NCI-H748 treated with DMSO at 0.1 percent for 48 hours (cell line): ENCODE measurements at places on chromosomes 11 and 22.

DNA sequence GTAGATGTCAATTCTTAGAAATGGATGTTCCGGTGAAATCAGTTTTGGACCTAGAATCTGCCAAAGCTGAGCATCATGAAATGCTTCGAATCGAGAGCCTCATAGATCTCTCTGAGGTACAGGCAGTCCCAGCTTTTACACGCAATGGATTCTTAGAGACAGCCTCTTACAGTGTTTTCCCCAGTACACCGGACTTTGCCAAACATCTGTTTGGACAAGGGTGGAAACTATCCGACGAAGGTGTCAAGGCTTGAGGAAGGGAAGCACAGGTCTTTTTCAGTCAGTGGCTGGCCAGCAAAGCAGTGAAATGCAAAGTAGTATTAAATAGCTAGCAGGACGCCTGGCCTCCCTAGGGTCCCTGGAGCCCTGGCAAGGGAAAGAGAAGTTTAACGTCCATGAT lies 4.9 kb downstream of the GRK3 start:
- no peak for DNase-seq

DNA sequence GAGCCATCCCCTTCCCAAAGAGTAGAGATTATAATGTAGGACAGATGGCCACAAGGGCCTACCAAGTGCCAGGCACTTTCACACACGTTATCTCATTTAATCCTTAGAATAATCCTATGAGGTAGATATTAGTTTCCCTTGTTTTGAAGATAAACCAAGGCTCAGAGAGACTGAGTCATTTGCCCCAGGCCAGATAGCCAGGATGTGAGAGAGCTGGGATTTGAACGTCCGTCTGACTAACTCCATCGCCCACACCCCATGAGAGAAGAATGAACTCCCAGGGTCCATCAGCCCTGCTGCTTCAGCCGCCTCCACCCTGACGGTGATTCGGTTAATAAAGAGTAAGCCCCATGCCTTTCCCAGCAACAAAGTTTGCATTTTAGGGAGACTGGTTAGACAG lies 10.7 kb downstream of the PRG3 start:
- DNase-seq, result no peak

DNA sequence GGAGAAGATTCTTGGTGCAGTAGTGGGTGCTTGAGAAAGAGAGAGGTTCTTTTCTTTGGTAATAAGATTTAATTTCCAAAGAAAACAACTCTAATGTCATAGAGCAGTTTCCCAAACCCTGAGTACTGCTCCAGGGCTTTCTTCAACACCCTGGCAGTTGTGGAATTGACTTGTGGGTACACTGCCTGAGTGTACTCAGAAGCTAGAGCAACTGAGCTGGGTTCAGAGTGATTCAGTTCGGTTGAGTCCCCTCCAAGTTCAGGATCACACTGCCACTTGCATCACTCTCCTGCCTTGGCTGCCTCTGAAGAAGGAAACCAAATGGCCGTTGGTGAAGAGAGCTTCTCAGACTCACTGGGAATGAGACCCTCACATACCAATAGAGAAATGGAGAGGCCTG lies 5.3 kb downstream of the DMC1 start:
- DNase-seq, result no peak

DNA sequence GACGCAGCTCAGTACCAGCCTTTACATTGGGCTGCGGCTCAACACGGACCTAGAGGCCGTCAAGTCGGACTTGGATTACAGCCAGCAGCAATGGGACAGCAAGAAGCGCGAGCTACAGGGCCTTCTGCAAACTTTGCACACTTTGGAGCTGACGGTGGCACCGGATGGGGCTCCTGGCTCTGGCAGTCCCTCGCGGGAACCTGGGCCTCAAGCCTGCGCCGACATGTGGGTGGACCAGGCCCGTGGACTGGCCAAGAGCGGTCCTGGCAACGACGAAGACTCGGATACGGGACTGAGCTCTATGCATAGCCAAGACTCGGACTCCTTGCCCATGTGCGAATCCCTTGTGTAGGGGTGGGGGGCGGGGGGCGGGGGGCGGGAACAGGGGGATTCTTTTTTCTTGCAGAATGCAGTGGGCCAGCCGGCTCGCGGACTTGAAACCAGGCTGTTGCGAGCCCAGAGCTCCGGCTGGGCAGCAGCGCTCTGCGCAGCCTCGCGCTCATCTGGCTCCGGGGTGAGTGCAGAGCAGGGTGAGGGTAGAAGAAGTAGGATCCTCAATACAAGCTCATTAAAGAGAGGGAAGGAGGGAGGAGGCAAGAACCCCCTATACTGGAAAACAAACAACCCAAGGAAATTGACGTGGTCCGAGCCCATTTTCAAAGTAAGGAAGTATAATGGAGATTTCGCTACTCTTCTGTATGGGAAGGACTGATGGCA lies 1.8 kb downstream of the RASSF10 start:
- peak; percentile 42 for DNase-seq

DNA sequence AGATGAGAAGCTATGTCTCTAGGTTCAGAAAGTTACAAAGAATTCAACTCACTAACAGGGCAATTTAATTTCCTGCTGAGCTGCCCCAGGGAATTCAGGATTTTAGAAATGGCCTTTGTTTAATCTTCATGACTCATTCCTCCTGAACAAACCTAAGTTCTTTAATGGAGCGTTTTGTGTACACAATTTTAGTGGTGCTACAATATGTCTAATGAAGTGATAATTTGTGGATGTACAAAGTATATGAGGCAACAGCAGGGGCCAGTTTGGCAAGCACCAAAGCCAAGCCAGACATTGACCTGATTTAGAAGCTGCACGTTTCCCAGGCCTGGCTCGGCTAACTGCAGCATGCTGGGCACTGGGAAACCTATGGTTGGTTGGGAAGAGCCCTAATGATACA lies 34.4 kb upstream of the HEPHL1 start:
- peak; percentile 68 for DNase-seq

- no peak for DNase-seq
Measured at GRCh38 chr22:35156945-35157344, 91.0 kb downstream of the ISX start.

DNA sequence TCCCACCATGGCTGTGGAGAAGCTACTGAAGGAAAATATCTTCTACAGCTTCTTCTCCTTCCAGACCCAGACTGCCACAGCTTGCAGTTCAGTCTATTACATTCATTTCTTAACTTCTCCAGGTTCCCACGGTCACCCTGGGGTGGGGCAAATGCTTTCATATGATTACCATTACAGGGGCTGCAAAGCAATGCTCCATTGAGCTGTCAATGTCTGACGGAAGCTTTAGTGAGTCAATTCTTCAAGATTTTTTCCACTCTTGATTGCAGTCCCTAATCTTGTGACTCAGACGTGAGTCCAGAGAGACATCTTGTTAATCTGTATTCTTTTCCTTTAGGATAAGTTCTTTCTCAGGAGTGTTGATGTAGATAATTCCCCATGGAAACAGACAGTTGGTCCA lies 233.4 kb upstream of the DDI1 start:
- no peak for DNase-seq

- DNase-seq, result no peak
Measured at GRCh38 chr22:26629988-26630761, 8.4 kb downstream of the CRYBA4 start.

GRCh38 chr11:75479597-75480145 lies 46.1 kb downstream of the GDPD5 start:
- no peak for DNase-seq

- DNase-seq, result no peak
Measured at GRCh38 chr11:23283666-23284065, 423.4 kb upstream of the CCDC179 start.

- DNase-seq, result no peak
Measured at GRCh38 chr11:79352349-79352703, 88.5 kb downstream of the TENM4 start.

GRCh38 chr11:44943118-44943517 lies 7.6 kb downstream of the TP53I11 start:
- no peak for DNase-seq

GRCh38 chr11:72308226-72309073 lies 64.5 kb upstream of the PHOX2A start:
- peak; percentile 98 for DNase-seq

GRCh38 chr11:131671734-131672133 lies 301.3 kb downstream of the NTM start:
- no peak for DNase-seq

DNA sequence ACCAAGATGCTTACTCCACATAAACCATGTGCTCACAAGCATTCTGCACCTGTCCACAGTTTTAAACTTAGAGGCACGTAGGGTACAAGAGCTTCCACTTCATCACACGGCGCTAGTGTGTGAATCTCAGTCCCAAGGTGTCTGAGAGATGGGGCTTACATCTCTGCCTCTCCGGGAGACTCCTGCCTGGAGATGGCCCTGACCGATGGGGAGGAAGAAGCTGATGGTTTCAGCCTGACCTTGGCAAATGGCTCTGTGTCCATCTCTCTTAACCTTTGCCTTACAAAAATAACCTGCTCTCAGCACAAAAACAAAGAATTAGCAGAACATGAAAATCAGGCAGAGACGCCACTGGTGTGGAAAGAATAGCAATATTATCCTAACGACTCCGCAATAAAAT lies 559.3 kb upstream of the B3GAT1 start:
- no peak for DNase-seq

DNA sequence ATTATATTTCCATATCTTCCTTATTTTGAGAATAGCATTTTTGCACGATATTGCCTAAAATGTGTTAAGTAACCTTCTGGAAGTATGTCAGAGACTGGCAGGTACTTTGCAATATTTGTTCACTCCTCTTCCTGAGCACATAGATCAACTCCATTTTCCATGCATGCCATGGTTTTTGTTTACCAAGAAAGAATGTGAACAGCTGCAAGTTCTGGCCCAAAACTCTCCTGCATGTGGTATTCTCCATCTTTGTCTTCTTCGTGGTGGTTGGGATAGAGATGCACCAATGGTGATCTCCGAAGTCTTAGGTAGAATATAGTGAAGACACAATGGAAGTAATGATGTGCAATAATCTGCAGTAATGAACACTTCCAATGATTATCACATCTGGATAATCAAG lies 2241.0 kb upstream of the RAG2 start:
- no peak for DNase-seq

DNA sequence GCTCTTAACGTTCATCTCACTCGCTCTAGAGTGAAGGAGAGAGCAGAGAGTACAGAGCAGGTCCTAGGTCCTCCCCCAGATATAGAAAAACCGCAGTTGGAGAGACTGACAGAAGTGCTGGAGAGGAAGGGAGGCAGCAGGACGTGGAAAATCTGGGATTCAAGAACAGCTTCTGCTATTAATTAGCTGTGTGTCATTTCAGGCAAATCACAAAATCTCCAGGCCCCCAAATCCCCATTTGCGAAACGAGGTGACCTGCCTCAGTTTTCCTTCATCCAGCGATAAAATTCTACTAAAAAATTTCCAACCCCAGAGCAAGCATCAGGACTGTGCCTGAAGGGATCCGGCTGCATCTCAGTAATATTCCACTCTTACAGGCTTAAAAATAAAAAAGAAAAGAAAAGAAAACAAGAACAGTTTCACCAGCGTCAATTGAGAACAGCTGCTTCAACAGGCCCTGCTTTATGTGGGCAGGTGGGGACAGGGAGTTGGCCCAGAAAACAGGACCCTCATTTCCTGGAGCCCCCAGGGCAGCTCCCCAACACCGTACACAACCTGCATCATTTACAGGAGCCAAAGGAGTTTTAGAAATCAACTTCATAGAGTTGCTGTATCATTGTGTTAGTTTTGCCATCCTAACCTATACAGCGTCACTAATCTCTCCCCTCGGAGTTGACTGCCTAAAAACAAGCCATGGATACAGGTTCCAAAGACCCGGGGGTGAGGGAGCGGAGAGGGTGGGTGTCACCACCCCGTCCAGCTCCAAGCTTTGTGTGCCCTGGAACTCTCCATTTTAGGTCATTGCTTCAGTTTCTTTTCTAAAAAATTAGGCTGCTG lies 2.3 kb upstream of the MALAT1 start:
- DNase-seq, result no peak

DNA sequence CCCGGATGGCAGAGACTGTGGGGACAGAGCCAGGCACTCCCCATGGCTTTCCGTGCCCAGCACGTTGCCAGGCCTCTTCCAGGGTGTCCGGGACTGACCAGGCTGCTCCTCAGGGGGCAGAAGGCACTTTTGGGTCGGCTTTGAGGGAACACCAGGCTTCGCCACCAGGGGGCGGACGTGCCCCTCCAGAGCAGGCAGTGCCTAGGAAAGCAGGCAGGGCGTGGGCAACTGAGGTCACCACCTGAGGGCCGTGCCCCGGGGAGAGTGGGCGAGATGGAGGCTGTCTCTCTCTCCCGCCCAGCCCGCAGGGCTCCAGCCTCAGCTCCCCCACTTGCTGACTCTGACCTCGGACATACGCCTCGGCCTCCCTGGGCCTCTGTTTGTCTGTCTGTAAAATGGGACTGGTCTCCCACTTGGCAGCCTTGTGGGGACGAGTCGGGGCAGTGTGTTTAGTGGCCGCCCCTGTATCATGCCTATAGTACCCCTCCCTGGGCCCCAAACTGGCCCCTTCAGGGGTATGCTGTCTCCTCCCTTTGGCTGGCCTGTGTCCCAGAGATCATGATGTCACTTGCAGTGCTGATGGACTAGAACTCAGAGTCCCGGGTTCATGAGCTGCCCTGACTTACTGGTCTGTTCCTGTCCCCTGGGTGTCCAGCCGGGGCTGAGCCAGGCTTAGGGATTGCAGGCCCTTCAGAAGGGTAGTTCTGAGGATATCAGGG lies 4.4 kb upstream of the PRR5 start:
- peak; percentile 37 for DNase-seq

DNA sequence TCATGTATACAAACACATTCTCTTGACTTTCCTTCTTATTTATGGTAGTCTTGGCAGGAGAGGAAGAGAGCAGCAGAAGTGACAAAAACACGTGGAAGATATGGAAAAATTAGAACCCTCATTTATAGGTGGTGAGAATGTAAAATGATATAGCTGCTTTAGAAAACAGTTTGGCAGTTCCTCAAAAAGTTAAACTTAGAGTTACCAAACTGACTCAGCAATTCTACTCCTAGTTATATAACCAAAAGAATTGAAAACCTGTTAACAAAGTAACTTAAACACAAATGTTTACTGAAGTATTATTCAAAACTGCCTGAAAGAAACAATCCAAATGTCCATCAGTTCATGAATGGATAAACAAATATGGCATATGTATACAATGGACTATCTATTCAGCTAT lies 16.8 kb downstream of the NUCB2 start:
- no peak for DNase-seq

GRCh38 chr11:81421251-81421860 lies 1312.3 kb downstream of the FAM181B start:
- no peak for DNase-seq
